ENCODE measurements at places on chromosomes 3 and 15.

DNA sequence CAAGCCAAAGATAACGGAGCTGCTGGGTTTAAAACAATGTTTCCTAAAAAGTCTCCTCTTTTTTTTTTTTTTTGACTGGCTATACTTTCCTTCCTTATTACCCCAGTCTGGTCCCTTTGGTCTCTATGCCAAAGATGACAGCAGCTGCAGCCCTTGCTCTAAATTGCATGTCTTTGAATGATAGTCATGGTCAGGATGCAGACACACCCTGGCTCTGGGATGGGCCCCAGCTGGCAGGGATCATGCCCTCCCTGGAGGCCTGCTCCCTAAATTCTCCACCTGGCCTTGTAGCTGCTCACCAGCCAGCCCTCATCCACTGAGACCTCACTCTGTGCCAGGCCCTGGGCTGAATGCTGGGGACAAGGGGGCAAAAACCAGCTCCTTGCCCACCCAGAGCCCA lies 95.8 kb downstream of the MESD start:
- no peak for DNase-seq

- no peak for DNase-seq
Observed at GRCh38 chr15:52309154-52309548, 13.5 kb upstream of the MYO5C start.

DNA sequence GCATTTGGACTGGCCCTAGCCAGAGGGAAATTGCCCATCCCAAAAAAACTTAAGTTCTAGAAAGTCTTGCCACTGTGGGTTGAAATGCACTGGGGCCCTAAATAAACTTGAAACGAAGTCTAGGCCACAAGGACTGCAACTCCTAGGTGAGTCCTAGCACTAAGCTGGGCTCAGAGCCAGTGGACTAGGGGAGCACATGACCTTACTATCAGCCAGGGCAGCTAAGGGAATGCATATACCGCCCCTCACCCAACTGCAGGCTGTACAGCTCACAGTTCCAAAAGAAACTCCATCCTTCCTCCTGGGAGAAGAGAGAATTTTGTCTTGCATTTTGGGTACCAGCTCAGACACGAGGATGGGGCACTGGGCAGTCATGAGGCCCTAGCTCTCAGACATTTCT lies 23.6 kb upstream of the TEX55 start:
- DNase-seq: no peak

GRCh38 chr3:14423963-14424362 lies 21.6 kb downstream of the SLC6A6 start:
- DNase-seq: no peak

- DNase-seq: no peak
Observed at GRCh38 chr3:120324190-120324589, 25.0 kb downstream of the LRRC58 start.

DNA sequence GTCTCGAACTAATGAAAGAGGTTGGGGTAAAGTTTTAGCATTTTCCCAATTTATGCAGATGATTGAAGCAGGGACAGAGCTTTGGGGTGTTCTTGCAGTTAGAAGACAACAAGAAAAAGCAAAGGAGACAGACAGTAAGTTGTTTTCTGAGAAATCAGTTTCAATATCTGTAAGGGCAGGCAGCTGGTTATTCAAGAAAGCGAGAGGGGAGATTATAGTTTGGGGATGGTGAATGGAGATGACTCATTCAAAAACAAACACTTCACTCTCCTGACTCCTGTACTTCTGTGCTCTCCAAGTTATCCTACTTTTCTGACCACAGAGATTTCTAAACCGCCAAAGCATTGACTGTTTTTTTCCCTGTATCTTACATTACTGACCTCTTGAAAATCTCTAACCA lies 352.0 kb downstream of the GAP43 start:
- no peak for DNase-seq

- DNase-seq: peak; percentile 96
Observed at GRCh38 chr3:169668957-169669741, 5.6 kb upstream of the MECOM start.

GRCh38 chr3:58867621-58868020 lies 182.2 kb downstream of the CFAP20DC start:
- DNase-seq: no peak

GRCh38 chr3:74059301-74059922 lies 434.7 kb upstream of the PDZRN3 start:
- DNase-seq: no peak

DNA sequence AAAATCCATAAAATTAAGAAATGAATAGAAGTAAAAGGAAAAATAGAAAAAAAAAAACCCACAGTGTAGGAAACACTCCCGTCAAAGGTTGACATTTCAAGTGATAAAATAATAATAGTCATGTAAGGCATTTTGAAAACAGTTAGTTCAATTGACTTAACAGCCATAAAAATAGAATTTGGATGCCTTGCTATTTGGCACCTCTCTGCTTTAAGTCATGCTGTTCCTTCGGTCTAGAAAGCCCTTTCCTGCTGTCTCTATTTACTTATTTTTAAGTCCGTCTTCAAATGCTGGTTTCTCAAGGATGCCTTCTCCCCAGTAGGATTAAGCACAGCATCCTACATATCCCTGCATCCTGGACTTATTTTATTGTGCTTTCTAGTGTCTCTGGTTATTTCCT lies 22.3 kb upstream of the RETNLB start:
- no peak for DNase-seq

DNA sequence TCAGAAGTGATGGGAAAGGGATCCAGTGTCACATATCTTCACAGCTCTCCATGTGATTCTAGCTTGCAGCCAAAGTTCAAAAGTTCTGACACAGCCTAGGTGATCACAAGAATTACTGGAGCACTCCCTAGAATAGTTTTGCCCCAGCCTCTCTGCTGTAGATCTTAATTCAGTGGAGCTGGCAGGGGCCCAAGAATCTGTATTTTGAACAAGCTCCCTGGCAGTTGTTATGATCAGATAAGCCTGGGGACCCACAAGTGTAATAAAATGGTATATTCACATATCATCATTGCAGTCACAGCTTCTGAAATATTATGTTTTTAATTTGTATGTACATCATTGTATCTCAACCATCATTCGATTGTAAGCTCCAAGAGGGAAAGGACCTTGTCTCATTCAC lies 62.3 kb downstream of the NOX5 start:
- DNase-seq: no peak

GRCh38 chr3:121724130-121724529 lies 25.4 kb downstream of the GOLGB1 start:
- DNase-seq: no peak

DNA sequence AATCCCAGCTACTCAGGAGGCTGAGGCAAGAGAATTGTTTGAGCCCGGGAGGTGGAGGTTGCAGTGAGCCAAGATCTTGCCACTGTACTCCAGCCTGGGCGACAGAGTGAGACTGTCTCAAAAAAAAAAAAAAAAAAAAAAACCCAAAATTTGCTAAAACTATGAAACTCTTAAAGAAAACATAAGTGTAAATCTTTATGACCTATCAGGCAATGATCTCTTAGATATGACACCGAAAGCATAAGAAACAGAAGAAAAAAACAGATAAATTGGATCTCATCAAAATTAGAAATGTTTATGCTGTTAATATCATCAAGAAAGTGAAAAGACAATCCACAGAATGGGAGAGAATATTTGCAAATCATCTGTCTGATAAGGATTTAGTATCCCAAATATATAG lies 15.3 kb downstream of the GRAMD2A start:
- DNase-seq: no peak

DNA sequence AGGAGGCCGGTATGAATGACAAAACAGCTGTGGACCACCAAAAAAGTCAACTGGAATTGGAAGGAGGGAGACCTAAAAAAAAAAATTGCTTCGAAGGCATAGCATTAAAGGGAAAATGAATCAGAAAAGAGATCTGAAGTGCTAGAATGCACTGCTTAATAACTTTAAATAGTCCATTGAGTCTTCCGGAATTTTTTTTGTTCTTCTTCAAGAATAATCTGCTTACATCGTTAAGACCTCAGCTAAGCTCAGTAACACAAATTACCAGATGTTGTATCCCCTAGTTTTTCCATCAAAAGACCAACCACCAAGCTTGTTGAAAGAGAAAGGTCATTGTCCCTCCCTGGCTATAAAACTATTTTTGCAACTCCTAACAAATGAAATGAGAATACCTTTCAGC lies 560.5 kb downstream of the NR2F2 start:
- no peak for DNase-seq

DNA sequence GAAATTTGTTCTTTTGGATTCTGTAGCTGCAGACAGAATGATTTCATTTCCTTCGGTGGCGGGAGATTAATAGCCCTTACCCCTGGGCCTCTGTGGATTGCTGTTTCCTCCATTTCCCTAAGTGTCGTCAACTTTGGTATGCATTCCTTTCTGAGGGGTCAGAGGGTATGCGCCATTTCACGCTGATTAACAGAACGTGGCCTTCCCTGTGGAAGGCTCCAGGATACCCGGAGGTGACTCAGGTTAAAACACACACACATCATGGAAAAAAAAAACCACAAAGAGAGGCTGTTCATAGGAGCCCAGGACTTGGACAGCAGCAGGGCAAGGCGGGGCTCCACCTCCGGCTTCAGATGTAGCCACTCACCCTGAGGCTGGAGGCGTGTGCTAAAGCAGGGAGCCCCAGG lies 51.9 kb downstream of the EPHB1 start:
- DNase-seq: no peak

DNA sequence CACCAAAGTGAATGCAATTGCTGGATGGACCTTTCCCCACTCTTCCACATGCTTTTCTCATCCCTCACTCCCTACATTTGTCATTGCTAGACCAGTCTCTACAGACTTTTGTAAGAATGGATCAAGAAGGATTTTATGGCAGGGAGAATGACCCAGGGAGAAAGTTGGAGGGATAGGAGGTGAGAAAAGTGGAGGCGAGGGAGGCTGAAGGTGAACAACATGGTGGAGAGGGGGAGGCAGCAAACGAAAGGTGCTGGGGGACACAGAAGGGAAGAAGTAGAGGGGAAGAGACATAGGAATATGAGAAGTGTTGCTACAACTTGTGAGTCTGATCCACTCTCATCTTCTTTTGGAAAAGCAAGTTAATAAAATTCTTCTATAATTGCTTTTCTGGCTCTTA lies 24.4 kb upstream of the RTP1 start:
- no peak for DNase-seq

DNA sequence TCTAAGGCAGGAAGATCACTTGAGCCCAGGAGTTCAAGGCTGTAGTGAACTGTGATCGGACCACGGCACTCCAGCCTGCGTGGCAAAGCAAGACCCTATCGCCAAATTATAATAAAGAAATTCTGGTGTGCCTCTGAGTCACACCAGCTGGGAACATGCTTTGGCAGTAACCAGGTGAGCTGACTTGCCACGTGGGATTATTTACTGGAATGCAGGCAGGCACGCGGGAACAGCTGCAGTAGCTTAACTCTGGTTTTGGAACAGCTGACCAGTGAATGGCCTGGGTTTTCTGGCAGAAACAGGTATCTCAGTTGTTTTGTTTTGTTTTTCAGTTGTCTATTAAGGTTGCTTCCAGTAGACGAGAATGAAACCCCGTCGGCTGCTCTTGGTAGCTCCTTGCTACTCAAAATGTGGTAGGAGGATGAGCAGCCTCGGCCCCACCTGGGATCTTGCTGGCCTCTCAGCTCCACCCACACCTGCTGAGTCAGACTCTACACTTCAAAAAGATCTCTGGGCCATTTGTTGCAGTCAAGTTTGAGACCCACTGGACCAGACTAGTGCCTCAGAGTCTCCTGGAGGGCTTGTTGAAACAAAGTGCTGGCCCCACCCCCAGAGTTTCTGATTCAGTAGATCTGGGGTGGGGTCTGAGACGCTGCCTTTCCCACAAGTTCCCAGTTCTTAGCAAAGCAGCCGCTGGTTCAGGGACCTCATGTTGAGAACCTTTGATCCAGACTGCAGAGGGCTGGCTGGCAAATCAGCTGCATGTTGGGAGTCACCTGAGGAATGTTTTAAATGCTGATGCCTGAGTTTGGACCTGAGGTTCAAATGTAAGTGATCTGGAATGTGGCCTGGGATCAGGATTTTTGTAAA lies 26.6 kb downstream of the IDH2 start:
- peak; percentile 79 for DNase-seq

- DNase-seq: no peak
Observed at GRCh38 chr3:122730240-122730639, 49.6 kb downstream of the PARP14 start.

GRCh38 chr3:66603151-66603611 lies 102.4 kb upstream of the LRIG1 start:
- DNase-seq: no peak

DNA sequence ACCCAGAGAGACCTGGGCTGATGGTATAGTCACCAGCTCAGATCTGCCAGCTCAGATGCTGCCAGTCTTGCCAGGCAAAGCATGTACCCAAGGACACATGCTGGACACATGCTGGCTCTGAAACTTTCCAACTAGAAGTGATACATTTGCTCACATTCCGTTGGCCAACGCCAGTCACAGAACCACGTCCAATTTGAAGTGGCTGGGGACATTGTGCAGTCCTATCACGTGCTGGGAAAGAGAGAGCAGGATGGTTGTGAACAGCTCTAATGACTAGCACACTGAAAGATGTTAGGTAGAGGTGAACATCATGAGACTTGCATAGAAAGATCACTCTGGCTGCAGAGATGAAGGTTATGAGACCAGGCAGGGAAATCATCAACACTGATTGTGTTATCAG lies 308.5 kb upstream of the ROPN1 start:
- no peak for DNase-seq

- no peak for DNase-seq
Observed at GRCh38 chr15:25345943-25346342, 92.9 kb downstream of the UBE3A start.

GRCh38 chr15:86903642-86904421 lies 824.2 kb downstream of the AGBL1 start:
- no peak for DNase-seq

- no peak for DNase-seq
Observed at GRCh38 chr3:167772992-167773391, 37.5 kb downstream of the SERPINI1 start.

GRCh38 chr3:79947469-79947868 lies 179.7 kb upstream of the ROBO1 start:
- no peak for DNase-seq

DNA sequence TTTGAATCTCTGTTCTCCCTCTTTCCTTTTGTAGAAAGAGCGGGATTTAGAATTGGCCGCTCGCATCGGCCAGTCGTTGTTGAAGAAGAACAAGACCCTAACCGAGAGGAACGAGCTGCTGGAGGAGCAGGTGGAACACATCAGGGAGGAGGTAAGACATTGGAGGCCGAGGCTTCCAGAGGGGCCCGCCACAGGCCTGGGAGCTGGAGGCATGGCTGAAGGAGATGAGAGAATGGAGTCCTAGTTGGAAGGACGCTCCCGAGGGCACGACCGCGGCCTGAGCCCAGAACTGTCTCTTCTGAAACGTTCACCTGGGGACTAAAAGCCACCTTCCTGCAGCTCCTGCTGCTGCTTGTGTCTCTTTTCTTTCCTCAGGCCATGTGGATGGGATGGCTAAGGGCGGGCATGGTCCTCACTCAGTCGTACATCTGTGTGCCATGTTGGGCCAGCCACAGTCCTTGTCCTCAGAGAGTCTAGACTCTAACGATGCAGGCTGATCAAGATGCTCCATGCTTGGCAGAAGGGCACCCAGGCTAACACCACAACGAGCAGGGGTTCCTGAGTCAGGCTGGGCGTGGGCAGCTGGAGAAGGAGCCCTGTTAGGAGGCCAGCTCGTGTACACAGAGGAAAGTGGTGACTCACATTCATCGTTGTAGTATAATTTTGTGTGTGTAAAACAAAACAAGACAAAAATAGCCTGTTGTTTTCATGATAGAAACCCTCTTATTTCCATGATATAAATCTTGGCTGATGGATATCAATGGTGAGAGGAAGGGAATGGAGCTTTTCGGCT lies 81.1 kb downstream of the CCK start:
- DNase-seq: no peak
